Right renal pelvis (tissue), 4 donors: ENCODE measurements at places on chromosomes 3 and 15.

- DNase-seq = no peak
Measured at GRCh38 chr15:70090436-70091296, 7.1 kb downstream of the TLE3 start.

- DNase-seq = no peak
Measured at GRCh38 chr3:153285194-153285641, 123.2 kb downstream of the RAP2B start.

- DNase-seq = no peak
Measured at GRCh38 chr3:58023531-58023930, 15.3 kb downstream of the FLNB start.

DNA sequence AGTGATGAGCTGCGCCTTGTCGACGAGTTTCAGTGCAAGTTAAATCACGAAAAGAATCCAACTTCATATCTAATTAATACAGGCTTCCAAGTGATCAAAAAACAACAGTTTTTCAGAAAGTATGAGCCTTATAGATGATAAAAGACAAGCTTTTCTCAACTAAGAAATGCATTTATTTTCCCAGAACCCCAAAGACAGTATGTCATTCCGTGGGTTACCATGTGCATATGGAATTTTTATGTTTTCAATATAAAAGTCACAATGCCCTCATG is 442.8 kb downstream of the MAGI1 start:
- DNase-seq = no peak

DNA sequence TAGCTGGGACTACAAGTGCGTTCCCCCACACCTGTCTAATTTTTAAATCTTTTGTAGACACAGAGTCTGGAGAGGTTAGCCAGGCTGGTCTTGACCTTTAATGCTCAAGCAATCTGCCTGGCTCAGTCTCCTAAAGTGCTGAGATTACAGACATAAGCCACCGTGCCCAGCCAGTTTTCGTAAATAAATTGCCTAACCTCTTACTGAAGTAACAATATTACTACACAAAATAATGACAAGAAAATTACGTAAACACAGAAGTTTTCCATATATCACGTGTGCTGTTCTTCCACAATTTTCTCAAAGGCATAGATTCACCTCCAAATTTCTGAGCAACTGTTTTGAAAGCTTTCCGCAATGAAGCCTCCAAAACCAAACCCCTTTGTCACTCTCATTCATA is 58.1 kb upstream of the PROK2 start:
- no peak for DNase-seq

- no peak for DNase-seq
Measured at GRCh38 chr3:105118905-105119304, 247.8 kb upstream of the ALCAM start.

DNA sequence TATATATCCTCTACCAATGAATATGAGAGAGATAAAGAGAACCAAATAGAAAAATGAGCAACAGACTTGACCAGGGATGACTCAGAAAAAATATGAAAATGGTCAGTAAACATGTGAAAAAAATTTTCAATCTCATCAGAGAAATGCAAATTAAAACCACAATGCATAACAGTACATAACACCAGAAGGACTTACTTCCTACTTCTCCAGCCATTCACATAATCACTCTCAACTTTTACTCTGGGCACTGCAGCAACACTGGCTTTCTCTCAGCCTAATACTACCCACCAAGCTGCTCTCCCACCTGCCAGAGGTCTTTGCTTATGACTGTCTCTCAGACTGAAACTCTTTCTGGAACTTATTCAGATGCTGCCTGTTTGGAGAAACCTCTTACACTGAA is 49.4 kb downstream of the DPH6 start:
- no peak for DNase-seq

DNA sequence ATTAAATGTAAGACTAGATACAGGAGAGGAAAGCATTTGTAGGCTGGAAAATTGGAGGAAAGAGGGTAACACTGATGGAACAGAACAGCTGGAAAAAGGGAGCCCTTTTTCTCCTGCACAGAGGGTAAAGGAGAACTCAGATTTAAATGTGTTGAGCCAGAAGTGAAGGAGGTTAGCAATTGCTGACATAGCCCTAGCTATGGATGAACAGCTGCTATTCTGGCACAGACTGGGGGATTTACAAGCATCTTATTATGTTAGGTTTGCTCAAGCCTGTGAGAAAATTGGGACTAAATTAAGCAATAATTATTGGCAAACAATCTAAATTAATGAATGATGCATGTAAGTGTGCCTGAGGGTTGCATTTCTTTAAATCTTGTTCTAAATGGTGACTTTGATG is 40.6 kb upstream of the PRR20G start:
- DNase-seq = no peak
